CD8-positive, alpha-beta memory T cell (primary cell): ENCODE measurements at places on chromosomes 5 and 9.

GRCh38 chr5:94830520-94830919 is 212.1 kb downstream of the SLF1 start:
- H3K27me3 ChIP-seq, result no peaks in the 10 kb centered on the region
- no peak for DNase-seq
- H3K4me1 ChIP-seq, result no peaks in the 10 kb centered on the region

DNA sequence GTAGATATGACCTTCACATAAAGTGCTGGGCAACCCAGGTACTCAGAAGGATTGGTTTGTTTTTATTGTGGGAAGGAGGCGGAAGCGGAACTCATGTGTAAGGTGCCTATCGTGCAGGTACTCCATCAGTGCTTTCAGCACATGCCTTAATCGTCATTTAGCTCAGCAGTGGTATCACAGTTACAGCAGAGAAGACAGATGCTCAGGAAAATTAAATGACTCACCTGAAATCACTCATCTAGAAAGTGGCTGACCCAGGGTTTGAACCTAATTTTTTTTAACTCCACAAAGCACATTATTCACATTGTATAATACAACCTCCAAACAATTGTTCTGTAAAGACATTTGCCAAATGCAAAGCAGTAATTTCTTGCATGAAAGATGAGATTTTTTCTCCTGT is 2.2 kb downstream of the C5orf46 start:
- H3K36me3 ChIP-seq, result no peaks in the 10 kb centered on the region
- no peaks in the 10 kb centered on the region for H3K27me3 ChIP-seq
- no peak overlapping the region for H3K27ac ChIP-seq
- no peak overlapping the region for H3K4me3 ChIP-seq
- DNase-seq, result no peak

DNA sequence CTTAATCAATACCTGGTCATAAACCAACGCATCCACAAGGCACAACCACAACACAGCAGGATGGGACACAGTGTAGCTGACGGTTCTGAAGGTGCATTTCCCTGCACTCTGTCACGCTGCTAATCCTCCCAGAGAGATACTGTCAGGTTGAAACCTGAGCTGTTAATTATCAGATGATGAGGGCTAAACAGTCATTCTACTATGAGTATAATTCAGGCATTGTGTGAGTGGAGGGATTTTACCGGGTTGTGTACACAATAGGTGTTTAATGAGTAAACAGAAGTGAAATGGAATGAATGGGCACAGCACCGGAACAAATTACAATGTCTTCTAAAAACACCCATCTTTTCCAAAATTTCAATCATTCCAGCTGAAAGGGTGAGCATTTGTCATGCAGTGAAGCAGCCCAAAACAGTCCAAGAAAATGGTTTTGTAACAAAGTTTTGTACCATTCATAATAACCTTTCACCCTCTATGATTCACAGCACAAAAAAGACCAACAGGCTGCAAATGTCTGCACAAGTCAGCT is 71.5 kb downstream of the ABCA1 start:
- no peak overlapping the region for H3K4me3 ChIP-seq
- no peaks in the 10 kb centered on the region for H3K27me3 ChIP-seq
- DNase-seq, result no peak
- no peak overlapping the region for H3K27ac ChIP-seq

- H3K4me3 ChIP-seq, result no peak overlapping the region
- no peak overlapping the region for H3K27ac ChIP-seq
- no peaks in the 10 kb centered on the region for H3K27me3 ChIP-seq
- no peaks in the 10 kb centered on the region for H3K4me1 ChIP-seq
- no peak for DNase-seq
Measured at GRCh38 chr5:135047347-135047695, 13.3 kb upstream of the PITX1 start.

DNA sequence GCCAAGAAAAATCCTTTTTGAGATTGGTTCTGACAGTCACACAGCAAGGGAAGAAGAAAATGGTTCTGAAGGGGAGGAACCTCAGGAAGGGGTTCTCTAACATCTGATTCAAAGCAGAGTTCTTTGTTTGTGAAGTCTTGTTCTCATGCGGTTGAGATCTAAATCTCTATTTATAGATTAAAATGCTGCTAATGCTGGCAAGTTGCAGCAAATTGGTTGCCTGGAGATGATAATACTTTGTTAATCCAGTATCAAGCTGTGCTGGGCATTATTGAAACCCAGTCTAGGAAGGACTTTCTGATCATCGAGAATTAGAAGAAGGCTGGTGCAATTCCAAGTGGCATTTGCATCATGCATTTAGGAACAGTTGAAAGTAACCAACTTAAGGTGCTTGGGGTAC is 34.0 kb upstream of the SLC28A3 start:
- no peak overlapping the region for H3K4me3 ChIP-seq
- no peak for DNase-seq

DNA sequence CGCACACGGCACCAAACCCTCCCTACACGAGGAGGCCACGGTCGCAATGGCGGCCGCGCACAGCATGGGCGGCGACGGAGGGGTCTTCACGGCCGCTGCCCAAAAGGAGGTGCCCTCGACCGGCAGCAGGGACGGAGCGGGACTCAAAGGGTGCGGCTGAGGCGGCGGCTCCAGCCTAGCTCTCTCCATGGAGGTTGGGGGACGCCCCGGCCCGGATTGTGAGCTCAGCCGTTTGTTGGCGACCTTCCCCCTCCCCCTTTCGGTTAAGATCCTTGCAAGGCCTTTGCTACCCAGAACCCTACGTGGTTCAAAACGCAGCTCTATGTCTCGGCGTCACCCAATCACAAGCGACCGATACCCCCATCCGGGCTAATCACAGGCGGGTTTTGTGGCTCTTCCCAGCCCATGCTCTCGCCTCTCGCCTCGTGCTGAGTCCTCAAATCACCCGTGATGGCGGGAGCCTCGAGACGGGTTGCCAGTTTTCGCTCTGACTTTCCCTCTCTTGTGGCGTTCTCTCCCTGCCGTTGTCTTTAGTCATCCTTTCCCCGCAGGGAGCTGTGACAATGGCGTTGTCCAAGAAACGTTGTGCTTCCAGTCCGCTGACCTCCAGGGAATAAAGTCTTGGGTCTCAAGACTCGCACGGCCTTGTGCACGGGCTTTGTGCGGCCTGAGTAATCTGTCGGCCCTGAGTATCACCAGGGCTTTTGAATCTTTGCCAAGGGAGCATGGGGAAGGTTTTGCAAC is 19.5 kb downstream of the C5orf52 start:
- H3K4me1 ChIP-seq, result no peaks in the 10 kb centered on the region
- H3K36me3 ChIP-seq, result no peaks in the 10 kb centered on the region
- H3K4me3 ChIP-seq, result no peak overlapping the region
- DNase-seq, result no peak
- no peak overlapping the region for H3K27ac ChIP-seq
